ENCODE measurements at places on chromosomes 1 and 21.

DNA sequence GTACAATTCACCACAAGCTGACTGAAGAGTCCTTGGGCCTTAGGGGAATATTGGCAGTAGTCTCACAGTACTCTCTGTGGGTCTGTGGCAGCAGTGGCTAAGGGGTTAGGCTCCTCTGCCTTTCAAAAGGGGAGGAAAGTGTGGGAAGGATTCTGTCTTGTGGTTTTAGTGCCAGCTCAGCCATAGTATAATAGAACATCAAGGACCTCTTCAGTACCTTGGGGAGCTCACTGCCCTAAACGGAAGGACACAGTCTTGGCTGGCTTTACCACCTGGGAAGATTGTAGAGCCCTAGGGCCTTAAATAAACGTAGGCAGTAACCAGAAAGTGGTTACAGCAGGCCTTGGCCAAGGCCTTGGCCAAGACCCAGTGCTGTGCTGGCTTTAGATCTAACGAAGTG is 265.7 kb downstream of the COL11A1 start:
- no peak for DNase-seq

DNA sequence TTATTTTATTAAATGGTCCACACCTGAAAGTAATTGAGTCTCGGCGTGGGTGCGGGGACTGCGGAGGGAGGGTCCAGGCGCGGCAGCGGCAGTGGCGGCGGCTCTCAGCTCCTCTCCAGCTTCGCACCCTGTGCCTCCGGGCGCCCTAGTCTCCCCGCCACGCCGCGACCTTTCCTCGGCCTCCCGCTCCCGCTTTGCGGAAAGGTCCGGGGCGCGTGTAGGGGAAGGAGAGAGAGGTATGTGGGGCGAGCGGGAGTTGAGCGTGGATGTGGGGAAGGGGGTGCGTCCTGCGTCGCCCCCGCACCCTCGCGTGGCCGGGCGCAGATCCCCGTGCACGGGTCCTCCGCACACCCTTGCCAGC is 13.4 kb upstream of the ALX3 start:
- DNase-seq = no peak

DNA sequence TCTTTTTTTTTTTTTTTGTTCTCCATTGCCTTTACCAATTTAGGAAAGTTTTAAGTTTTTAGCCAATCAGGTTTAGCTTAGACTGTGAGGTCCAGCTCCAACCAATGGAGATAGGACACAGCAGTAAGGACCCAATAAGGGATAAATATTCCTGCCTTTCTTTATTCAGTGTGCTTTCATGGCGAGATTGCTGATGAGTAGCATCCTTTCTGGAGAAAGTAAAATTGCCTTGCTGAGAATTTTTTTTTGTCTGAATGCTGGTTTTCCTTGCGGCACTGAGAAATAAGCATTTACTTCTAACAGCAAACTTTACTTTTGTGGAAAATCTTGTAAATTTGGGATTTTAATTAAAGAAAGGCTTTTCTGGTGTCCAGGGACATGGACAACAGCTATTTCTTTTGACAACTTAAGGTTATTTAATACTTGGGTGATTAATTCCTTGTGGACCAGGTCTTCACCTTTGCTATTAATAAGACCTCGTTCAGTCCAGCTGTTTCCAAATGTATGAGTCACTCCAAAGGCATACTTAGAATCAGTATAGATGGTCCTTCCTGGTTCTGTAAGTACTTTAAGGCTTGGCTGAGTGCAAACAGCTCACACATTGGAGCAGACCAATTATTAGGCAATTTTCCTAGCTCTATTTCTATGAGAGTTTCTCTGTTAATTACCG is 54.1 kb downstream of the SERINC2 start:
- no peak for DNase-seq

DNA sequence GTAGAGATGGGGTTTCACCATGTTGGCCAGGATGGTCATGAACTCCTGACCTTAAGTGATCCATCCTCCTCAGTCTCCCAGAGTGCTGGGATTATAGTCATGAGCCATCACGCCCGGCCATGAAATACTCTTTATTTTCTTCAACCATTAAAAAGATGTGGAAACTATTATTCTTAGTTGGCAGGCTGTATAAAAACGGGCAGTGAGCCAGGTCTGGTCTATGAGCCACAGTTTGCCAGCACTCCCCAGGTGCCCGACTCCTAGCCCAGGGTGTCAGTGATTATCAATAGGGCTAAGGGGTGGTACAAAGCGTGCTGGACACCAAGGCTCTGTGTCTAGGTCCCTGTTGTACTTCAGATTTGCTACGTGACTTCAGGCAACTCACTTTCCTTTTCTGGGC is 3.7 kb upstream of the TMEM61 start:
- no peak for DNase-seq

DNA sequence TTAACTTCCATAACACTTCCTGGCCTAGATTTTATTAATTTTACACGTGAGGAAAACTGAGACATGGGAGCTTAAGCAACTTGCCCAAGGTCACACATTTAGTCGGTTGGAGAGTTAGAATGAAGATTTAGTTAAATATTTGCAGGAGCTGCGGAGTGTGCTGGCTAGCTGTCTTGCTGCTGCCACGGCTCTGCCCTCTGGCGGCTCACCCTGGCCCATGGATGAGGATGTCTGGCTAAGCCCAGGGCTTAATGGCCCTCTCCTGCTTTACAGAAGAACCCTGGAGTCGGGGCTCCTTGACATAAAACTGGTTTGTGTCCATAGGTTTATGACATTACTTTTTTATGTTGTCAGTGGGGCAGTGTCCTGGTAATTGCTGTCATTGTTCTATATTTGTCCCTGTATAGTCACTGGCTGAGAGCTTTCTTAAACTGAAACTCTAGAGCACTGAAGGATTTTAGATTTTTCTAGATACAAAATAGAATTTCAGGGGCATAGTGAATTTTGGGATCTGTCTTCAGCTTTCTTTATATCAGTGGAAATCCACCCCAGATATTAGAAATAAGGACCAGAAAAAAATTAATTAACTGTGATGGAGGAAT is 88.9 kb upstream of the WLS start:
- DNase-seq = peak; percentile 57

- DNase-seq = no peak
Measured at GRCh38 chr1:160109686-160110085, 5.9 kb upstream of the ATP1A2 start.

DNA sequence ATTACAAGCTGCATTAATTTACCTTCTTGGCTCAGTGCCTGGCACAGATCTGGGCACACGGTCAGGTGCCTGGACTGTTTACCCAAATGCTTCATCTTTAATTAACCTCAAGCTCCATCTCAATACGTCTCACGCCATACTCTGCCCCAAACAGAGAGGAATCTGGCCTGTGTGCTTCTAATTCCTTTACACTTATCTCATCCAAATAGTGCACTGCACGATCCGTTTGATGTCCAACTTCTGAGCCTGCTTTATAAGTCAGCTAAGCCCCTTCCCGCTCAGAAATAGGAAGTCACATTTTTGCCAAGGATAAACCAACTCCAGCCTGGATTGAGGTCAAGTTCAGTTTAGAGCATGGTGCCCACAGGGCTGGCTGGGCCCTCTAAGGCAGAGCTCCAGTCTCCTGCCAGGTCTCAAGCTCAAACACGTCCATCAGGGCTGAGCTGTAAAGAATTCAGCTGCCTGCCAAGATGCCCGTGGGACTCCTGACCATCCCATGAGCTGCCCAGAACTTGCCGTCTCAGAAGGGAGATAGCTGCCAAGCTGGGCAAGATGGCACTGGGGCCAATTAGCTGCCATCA is 233.5 kb downstream of the TRABD2B start:
- peak; percentile 13 for DNase-seq

DNA sequence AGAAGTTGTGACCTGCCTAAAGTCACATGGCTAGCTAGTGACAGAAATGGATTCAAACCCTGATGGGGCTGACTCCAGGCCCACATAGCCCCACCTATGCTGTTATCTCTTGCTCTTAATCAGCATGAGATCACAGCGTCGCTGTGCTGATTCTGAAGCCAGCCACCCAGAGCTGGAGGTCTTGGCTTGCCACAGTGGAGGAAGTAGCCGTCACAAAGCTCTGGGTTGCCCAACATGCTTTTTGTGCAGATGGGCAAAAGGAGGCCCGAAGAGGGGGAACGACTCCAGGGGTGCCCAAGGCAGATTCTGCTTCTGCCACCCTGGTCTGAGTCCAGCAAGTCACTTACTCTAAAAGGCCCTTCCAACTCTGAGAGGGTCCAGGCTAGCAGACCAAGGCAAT is 14.7 kb upstream of the MFSD2A start:
- DNase-seq = no peak

DNA sequence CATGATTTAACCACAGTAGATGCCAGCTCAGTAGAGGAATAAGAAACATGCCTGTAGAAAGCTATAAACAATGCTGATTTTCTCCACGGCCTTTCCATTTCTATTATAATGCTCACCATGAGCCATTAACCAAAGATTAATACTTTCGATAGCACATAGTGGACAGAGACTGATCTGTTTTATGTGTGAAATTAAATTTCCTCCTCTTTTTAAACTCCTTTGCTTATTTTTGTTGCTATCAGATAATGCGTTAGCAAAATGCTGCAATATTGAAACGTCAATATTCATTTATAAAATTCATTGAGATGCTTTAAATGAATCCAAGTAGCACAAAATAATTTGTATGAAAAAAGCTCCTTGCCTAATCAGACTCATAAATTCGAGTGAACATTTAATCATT is 1807.9 kb downstream of the MRPL39 start:
- DNase-seq = no peak

DNA sequence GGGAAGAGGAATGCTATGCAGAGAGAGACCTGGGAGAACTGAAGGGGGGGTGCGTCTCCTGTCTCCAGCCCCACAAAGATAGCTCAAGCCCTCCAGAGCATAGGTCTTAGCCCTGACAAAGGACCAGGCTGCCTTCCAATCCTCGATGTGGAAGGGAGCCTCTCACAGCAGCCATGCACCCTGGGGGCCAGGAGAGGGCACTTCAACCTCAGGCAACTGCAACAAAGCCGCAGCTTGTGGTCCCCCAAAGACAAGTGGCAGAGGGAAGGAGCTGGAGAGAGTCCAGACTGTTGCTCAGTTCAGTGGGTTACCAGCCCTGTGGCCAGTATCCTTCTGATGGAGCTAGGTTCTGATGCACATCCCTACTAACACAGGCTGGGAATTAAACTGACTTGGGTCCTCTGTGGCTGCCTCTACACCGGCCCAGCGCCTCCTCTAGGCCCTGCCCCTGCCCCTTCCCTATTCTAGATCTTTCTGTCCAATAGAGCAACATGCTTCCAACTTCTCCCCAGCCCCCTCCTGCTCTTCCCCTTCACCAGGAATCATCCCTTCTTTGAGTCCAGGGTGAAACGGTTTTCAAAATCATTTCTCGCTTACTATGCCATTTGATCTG is 100.7 kb upstream of the SPATA6 start:
- peak; percentile 19 for DNase-seq

DNA sequence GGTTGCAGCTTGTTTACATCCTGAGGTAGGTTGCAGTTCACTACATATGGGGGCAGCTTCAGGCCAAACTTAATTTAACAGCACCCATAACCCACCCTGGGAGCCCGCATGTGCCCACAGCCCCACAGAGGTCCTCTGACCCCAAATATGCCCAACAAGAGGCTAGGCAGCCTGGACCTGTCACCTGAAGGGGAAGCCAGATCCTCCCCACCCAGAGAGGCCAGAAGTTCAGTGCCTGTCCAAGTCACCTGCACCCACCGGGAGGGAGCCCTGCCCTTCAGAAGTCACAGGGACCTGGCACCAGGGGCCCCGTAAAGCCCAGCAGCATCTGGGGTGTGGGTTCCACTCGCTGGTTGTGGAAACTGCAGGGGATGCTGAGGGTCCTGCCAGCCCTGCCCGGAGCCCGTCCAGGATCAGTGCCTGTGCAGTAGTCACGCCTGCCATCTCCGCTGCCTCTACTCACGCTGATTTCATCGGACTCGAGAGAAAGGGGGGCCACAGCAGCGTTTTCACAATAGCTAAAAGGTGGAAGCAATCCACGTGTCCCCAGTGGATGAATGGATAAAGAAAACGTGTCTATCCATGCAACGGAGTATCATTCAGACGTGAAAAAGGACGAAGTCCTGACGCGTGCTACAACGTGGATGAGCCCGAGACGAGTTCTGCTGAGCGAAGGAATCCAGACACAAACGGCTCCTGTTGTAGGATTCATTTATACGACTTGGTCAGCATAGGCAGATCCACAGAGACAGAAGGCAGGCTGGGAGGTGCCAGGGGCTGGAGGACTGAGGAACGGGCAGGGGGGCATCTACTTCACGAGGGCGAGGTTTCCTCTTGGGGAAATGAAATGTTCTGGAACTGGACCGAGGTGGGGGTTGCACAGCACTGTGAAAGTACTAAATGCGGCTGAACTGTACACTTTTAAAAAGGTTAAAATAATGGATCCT is 33.9 kb upstream of the COL6A2 start:
- no peak for DNase-seq

Data from brain microvascular endothelial cell (primary cell).